Stimulated activated CD4-positive, alpha-beta T cell treated with anti-CD3 and anti-CD28 coated beads, TNF-alpha, amount 100 ng/mL, for 48 hours (primary cell): ENCODE measurements at places on chromosomes 12 and 14.

- no peak for DNase-seq
Measured at GRCh38 chr14:101543814-101544213, 17.5 kb upstream of the DIO3 start.

GRCh38 chr14:77582511-77582910 is 33.9 kb downstream of the SPTLC2 start:
- no peak for DNase-seq

GRCh38 chr12:112112409-112113133 is 4.0 kb upstream of the NAA25 start:
- DNase-seq = no peak

- no peak for DNase-seq
Measured at GRCh38 chr12:106275458-106275857, 27.1 kb upstream of the TCP11L2 start.

DNA sequence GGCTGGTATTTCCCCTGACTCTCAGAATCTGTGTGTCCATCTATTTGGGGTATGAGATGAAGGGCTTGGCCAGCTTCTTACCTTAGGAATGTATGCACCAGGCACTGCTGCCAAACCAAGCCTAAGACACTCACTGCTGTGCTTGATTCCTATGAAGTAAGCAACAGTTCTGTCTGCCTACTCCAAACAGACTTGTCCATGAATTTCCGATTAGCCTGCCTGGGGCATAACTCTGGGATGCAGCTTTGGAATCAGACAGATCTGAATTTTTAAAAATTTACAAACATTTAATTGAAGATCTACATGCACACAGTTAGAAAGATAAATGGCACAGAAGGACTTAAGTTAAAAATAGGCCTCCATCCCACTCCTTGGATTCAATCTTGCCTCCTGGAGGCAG is 59.5 kb upstream of the JDP2 start:
- no peak for DNase-seq

- no peak for DNase-seq
Measured at GRCh38 chr12:109818905-109819500, 14.2 kb downstream of the TRPV4 start.

DNA sequence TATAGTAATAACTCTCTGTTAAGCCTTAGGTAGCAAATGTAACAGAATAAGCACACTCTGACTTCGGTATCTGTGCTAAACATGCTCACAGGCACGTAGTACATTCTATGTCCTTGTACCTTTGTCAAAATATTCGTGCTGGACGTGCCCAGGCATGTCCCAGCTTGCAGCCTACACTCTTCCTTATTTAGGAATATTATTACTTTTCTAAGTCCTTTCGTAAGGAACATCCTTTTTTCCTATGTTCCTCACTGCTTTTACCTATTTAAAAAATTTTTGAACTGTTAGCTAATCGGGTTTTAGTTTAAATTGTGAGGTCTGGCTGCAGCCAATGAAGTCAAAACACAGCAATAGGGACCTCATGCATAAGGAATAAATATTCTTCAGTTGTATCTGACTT is 24.1 kb upstream of the UBC start:
- no peak for DNase-seq

- DNase-seq = no peak
Measured at GRCh38 chr12:110073049-110073831, 24.9 kb upstream of the C12orf76 start.

GRCh38 chr12:76784600-76785051 is 20.7 kb downstream of the ZDHHC17 start:
- DNase-seq = no peak

DNA sequence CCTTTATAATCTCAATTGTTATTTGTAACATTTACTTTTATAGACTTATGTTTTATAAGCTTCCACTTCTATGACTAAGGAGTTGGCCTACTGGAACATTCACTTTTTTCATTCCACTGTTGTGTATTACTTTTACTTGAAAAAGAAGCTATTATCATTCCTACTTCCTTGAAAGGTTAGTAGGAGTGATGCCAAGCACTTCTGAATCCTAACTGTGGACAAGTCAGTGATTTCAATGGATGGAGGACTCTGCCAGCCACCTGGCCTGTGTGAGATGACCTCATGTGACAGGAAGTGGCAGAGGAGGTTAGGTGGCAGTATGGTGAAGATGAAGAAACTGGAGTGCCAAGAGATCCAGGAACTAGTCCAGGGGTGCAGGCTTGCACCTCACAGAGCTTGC is 46.0 kb downstream of the TECPR2 start:
- no peak for DNase-seq

- DNase-seq = no peak
Measured at GRCh38 chr12:29561664-29562071, 64.2 kb upstream of the OVCH1 start.

DNA sequence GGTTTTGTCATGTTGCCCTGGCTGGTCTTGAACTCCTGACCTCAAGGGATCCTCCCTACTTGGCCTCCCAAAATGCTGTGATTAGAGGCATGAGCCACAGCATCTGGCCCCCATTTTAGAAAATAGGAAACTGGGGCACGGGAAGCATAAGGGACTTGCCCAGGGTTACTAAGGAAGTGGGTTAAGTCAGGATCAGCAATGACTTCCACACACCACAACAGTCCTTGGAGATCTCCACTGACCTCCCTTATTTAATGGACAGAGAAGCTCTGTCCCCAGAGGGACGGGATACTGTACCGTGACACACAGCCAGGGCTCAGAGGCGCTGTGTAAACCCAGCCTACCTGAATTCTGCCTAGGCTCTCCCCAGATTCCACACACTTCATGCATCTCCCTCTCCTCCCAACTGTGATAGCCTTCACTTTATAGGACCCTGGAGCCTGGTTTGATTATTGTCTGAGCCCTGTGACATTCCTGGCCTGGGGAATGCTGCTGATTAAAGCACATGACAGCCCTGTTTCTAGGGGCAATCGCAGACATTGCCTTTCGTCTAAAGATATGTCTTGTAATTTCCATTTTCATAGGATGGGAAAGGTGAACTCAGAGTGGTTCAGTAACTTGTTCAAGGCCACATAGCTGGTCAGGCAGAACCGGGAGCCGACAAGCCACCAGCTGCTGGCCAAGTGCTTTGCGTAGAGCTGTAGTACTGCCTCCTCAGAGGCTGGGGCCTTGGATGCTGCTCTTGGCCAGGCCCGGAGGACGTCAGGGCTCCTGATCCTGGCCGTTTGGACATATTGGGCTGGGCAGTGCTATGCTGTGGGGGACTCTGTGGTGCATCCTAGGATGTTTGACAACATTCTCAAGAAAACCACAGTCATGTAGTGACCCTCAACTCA is 20.8 kb downstream of the SERPINA1 start:
- no peak for DNase-seq

GRCh38 chr14:61706096-61706690 is 10.9 kb downstream of the HIF1A start:
- no peak for DNase-seq

- no peak for DNase-seq
Measured at GRCh38 chr12:71415336-71416231, 24.0 kb upstream of the LGR5 start.

DNA sequence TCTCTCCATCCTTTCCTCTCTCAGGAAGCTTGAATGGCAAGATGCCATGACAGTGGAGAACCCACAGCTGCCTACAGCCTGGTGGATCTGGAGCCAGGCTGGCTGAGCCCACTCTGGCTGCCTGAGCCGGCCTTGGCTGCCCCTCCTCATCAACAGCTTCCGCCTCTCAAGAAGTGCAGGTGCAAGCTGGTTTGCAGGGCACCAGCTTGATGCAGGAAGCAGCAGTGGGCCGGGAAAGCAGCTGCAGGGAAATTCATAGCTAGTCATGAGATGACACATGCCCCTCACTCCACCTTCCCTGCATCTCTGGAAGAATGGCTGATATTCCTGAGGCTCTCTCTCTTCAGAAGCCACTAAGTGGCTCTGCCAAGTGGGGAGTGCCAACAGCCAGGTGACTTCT is 289.1 kb downstream of the RPS29 start:
- no peak for DNase-seq

GRCh38 chr12:32198555-32198954 is 91.9 kb downstream of the BICD1 start:
- DNase-seq = peak; percentile 2

DNA sequence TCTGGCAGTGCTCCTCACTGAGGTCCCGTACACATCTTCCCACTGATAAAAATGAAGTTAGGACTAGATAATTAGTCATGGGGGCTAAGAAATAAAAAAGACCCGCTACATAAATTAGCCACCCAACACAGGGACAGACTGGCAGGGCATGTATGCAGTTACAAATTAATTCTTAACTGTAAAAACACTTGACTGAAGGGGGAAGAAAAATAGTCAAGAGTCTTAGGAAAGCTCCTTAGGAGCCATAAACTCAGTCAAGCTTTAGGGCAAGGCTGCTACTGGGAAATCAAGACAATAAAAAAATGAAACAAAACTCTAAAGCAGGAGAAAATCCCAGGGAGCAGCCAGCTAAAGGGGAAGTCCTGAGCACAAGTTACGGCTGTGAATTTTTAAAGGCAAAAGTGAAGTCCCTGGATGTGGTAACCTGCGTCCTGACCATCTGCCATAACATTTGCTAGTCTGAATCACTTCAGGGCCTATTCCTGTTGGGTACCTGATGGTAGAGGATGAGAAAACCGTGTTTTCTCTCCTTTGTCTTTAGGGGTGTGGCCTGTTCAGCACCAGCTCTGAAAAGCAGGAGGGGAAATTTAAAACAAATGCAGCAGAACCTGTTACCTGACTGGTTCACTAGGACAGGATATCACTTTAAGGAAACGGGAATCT is 7.5 kb upstream of the NPFF start:
- no peak for DNase-seq

DNA sequence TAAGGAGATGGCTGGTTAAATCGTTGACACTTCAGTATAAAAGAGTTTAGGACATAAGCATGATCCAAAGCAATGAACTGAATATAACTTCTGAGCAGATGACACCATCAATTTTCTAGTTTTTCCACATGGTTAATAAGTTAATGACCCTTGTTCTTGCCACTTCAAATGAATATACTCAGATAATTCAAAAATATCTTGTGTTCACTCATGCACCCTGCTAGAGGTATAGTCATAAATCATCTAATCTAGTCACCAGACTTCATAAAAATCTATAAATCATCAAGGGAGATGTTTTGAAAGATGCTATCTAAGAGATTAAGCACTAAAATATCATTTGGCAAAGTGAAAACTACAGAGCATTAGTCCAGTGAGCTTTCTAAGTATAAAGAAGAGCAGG is 131.9 kb downstream of the MDGA2 start:
- DNase-seq = no peak

- DNase-seq = no peak
Measured at GRCh38 chr12:123427036-123427769, 9.3 kb downstream of the RILPL2 start.

DNA sequence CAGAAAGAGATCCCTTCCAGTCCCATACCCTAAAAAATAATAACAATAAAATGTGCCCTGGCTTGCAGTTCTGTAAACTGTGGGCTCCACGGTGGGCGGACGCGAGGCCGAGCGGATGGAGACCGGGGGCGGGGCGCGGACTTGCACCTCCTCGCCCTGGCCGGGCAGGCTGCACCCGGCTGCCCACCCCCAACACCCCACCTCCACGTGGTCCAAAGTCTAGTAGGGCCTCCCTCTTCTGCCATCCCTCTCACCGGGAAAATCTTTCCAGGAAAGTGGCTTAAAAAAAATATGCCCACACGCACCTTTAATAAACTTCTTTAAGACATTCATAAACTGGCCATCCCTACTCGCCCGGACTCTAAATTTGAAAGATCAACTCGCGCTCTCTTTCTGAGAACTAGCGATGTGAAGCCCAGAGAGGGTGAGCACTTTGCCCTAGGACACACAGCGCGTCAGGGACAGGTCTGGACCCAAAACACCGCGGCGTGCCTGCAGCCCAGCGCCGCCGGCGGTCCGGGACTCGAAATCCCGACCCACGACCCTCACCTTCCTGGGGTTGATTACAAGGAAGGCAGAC is 1.9 kb upstream of the BCL11B start:
- no peak for DNase-seq

DNA sequence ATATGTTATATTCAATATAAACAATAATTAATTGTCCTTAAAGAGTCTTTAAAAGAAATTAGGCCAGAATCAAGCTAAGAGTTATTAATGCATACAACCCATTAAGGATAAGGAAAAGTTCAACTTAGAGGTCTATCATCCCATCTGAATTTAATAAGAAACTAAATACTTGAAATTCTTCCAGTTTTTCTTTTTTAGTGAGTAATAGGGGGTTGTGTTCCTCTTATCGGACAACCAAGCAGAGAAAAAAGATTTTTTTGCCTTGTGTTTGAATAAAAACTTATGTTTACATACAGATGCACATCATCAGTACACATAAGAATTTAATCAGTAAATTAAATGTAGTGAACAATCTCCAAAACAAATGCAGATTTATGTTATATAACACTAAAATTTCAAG is 32.5 kb downstream of the PAWR start:
- DNase-seq = no peak

DNA sequence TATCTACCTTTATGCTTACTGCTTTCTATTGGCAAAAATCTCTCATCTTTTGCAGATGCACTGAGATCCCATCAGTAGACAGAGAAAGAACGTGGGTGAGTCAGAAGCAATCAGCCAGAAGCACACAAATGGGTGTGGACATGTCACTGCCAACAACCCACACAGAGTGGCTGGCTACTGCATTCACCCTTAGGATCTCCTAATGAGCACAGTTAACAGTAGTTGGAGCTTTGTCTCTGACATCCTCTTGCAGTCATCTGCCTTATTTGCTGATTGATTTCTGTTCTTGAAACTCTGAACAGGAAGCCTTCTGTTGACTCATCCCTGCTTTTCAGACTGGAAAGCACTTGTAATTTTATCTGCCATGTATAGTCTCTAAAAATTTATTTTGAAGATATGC is 117.2 kb downstream of the RGS6 start:
- DNase-seq = peak; percentile 12

- DNase-seq = no peak
Measured at GRCh38 chr12:94049718-94050117, 98.7 kb upstream of the PLXNC1 start.

- DNase-seq = no peak
Measured at GRCh38 chr12:110005319-110005973, 6.2 kb downstream of the ANKRD13A start.

GRCh38 chr14:71751264-71751663 is 181.0 kb upstream of the RGS6 start:
- no peak for DNase-seq
